Stimulated activated CD4-positive, alpha-beta T cell treated with anti-CD3 and anti-CD28 coated beads, Interleukin-2, amount 100 ng/mL, for 24 hours (primary cell): ENCODE measurements at places on chromosomes 7 and 10.

GRCh38 chr7:115674467-115675024 lies 356.0 kb downstream of the TFEC start:
- DNase-seq = no peak

DNA sequence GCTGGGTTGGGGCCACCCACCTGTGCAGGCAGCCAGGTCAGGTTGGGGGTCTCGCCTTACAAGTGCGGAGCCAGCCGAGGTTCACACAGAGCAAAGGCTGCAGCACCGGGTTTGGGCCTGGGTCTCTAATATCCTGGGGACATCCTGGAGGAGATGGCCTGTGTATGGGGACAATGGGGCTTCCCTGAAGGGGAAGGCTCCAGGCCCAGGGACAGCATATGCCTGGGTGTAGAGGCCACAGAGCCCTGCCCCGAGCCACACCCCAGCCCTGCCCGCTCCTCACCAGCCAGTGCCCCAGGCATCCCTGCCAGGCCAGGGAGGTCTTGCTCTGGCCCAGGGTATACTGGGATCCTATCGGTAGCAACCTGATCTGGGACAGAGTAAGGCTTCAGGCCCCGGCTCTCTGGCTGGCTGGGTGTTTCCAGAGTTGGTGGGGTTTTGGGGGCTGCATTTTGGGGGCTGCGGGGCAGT lies 9.1 kb downstream of the TTYH3 start:
- no peak for DNase-seq

GRCh38 chr10:52379287-52379686 lies 65.2 kb downstream of the DKK1 start:
- DNase-seq = no peak

- no peak for DNase-seq
Measured at GRCh38 chr10:79155301-79156081, 86.7 kb downstream of the ZMIZ1 start.

DNA sequence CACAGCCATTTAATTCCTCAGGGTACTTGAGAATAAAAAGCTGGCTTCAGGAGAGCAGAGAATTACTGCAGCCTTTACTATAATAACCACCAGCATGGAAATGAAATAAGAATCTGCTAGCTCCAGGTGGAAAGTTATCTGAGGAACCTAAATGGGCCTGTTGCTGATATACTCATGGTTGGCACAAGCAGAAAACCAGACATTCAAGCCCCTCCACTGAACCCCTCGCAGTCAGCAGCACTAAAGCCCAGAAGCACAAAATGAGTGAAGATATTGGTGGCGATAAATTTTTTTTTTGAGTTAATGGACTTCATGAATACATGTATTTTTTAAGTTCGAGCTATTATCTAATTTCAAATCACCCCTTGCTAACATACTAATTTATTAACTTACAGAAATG lies 303.9 kb upstream of the NRP1 start:
- DNase-seq = no peak

DNA sequence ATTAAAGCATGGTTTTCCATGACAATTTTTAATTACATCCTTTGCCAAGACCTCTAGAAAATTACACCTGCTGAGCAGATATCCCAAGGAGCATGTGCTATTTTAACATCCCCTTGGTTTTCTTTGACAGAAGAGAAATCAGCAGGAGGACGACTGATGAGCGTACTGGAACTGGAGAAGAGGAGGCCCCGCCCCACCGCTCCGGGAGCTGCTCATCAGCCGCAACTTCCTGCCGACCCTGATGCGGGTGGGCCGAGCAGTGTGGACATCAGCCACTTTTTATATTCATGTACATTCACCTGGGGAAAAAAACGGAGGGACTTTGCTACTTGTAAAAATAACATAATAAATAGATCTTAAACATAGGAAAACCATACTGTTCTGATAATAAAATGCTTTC lies 54.2 kb downstream of the CDC123 start:
- no peak for DNase-seq

- no peak for DNase-seq
Measured at GRCh38 chr7:112005205-112005775, 200.9 kb downstream of the DOCK4 start.

DNA sequence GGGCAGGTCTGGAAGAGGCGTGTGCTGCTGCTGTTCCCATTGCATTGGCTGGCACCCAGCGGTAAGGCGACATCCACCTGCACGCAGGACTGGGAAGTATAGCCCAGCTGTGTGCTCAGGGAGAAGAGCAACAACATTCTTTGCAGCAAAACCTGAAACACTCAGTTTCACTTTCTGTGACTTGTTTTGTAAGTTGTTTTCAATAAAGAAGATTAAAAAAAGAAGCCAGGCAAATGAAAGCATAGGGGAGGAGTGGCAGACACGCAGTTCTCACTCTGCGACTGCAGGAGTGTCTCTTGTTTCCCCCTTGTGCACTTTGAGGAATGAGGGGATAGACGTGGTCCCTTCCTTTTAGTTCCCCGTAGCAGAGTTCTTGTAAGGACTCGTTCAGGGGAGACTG lies 5.8 kb downstream of the FBH1 start:
- DNase-seq = no peak

- DNase-seq = no peak
Measured at GRCh38 chr10:79947787-79948424, 999 bp downstream of the SFTPD start.

- DNase-seq = no peak
Measured at GRCh38 chr10:88676283-88677060, 12.2 kb downstream of the LIPF start.

DNA sequence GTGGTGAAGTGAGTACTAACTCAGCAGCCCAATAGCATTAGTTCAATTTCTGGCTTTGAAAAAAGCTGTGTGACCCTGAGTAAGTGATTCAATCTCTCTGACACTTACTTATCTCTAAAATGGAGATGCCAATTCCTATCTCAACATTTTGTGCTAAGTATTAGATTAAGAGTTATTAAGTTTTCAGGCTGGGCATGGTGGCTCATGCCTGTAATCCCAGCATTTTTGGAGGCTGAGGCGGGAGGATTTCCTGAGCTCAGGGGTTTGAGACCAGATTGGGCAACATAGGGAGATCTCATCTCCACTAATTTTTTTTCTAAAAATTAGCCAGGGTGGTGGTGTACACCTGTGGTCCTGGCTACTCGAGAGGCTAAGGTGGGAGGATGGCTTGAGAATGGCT lies 109.5 kb downstream of the PRTFDC1 start:
- DNase-seq = no peak

- DNase-seq = peak; percentile 32
Measured at GRCh38 chr10:101778781-101779543, 3.0 kb upstream of the FGF8 start.

- DNase-seq = no peak
Measured at GRCh38 chr7:107953265-107953923, 49.6 kb downstream of the LAMB1 start.

DNA sequence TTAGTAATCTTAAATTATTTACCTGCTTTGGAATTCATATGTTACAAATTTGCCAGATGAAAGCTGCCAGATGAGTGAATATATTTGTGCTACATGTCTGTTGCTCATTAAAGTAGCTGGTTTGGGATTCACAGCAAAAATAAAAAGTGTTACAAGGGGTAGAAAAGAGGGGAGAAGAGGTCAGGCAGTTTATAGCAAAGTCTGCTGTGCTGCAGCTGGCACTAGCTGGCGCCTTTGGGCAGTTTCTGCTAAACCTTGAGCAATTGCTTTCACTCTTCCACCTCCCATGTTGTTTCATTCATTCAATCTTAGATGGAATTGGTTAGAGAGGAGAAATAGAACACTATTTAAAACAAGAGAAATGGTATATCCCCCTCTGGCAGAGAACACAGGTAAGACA lies 404.1 kb upstream of the LRGUK start:
- DNase-seq = no peak

DNA sequence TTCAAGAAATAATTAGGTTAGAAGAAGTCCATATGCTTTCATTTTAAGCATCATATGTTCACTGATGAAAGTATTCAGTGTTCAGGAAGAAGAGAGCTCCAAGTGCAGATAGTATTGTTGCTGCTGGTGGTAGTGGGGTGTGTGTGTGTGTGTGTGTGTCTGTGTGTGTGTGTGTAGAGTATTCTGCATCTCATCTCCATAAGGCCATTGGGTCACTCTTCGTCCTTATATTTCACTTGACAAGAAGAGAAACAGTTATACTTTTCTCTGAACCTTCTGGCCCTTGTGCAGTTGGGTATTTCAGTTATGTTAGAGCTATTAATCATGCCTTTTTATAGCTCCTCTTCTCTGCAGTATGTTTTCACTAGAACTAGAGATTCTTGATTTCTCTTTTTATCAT lies 26.2 kb downstream of the ADAM22 start:
- no peak for DNase-seq

DNA sequence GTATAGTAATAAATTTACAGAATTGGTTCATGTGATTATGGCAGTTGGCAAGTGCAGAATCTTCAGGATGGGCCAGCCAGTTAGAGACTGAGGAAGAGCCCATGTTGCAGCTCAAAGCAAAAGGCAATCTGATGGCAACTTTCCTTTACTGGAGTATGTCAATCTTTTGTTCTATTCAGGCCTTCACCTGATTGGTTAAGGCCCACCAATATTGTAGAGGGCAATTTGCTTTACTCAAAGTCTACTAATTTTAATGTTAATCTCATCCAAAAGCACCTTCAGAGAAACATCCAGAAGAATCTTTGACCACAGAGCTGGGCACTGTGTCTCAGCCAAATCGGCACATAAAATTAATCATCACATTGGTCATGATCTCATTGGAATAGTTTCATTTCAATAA lies 20.0 kb upstream of the POM121L12 start:
- no peak for DNase-seq

DNA sequence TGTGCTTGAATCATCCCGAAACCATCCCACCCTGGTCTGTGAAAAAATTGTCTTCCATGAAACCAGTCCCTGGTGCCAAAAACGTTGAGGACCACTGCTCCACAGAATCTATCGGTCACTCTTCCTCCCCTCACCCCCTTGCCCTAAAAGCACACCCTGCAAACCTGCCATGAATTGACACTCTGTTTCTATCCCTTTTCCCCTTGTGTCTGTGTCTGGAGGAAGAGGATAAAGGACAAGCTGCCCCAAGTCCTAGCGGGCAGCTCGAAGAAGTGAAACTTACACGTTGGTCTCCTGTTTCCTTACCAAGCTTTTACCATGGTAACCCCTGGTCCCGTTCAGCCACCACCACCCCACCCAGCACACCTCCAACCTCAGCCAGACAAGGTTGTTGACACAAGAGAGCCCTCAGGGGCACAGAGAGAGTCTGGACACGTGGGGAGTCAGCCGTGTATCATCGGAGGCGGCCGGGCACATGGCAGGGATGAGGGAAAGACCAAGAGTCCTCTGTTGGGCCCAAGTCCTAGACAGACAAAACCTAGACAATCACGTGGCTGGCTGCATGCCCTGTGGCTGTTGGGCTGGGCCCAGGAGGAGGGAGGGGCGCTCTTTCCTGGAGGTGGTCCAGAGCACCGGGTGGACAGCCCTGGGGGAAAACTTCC lies 784 bp upstream of the SERPINE1 start:
- no peak for DNase-seq

DNA sequence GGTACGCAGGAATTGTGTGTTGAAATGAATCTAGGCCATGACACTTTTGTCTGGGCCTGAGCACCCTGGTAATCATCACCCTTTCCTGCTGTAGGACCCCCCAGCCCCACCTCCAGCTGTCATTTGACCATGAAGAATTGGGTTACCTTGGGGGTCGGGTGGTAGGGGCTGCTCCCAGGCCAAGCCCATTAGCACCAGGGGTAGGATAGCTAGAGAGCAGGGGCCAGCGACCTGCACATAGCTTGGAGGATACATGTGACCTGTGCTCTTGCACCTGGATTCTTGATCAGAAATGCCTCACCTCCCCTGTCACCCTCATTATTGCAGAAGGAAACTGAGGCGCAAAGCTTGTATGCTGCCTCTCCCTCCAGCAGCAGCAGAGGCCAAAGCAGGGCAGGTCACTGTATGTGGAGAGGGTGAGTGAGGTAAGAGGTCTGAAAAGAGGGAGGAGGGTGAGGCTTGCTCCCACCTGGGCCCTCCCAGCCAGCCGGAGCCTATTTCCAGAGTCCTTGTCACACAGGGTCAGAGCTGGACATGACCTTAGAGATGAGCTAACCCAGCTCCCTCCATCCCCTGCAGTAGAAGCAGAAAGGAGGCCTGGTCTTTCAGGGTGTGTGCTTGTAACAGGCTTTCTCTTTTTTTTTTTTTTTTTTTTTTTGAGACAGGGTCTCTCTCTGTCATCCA lies 35.3 kb upstream of the ANKRD2 start:
- no peak for DNase-seq
